ENCODE measurements at places on chromosomes 12 and 14. TPM values are rescaled to one million over a fixed set of nuclear protein-coding genes. Genes with fewer than 3 reads are reported as not detected.

DNA sequence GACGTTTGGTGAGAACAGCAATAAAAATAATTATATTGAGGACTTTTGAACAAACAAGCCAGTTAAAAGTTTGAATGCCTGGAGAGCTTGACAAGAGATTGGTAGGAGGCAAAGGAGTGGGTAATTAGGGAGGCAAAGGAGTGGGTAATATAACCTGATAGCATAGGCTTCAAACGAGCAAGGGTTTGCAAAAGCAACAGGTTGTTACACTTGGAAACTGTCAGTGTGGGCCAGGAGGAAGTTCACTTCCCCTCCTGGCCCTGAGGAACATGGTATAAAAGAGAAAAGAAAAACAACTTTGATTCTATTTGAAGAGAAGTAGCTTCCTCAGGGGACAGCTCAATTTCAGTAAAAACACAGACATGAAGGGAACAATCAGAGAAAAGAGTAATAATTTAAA, 121.7 kb downstream of the CCER1 start:
- DNase-seq, result no peak

GRCh38 chr14:96895658-96896271, 98.6 kb downstream of the VRK1 start:
- no peak for DNase-seq

- DNase-seq, result no peak
These were observed 5.0 kb downstream of the LPAR5 start for GRCh38 chr12:6630736-6631135.

GRCh38 chr12:51932218-51933076, 19.1 kb upstream of the ACVR1B start:
- DNase-seq, result no peak

DNA sequence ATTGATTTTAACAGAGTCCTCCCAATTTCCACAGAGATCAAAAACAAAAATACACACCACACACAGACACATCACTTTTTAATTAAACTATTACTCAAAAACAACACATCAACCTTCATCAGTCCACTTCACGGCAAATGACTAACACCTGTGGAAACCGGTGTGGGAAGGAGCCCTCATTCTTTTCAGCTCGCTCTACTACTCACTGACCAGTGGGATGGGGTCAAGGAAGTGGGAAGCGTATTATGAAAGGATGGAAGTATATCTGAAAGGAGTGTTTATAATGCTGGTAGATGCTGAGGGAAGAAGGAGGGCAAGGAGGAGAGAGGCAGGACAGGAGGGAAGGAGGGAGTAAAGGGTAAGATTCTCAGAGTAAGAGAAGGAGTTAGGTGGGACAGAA, 156.5 kb downstream of the EPS8 start:
- DNase-seq, result no peak

DNA sequence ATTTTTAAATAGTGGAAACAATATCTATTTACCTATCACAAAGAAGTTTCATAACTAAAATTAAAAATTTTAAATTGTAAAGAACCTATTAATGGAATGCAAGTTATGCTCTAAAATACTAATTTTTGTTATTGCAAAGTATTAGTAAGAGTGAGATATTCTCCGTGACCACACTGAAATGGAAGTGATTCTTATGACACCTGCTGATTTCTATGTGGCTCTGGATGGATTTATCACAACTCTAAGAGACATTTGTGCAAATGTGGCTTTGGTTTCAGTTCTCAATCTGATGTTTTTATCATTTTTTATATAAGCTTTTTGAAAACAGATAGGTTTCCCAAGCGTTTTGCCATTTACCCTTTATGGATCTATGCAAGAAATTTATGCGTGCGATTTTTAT, 497.8 kb downstream of the NAV3 start:
- no peak for DNase-seq

- DNase-seq, result no peak
These were observed 212.3 kb upstream of the FOXN3 start for GRCh38 chr14:89629383-89629782.

DNA sequence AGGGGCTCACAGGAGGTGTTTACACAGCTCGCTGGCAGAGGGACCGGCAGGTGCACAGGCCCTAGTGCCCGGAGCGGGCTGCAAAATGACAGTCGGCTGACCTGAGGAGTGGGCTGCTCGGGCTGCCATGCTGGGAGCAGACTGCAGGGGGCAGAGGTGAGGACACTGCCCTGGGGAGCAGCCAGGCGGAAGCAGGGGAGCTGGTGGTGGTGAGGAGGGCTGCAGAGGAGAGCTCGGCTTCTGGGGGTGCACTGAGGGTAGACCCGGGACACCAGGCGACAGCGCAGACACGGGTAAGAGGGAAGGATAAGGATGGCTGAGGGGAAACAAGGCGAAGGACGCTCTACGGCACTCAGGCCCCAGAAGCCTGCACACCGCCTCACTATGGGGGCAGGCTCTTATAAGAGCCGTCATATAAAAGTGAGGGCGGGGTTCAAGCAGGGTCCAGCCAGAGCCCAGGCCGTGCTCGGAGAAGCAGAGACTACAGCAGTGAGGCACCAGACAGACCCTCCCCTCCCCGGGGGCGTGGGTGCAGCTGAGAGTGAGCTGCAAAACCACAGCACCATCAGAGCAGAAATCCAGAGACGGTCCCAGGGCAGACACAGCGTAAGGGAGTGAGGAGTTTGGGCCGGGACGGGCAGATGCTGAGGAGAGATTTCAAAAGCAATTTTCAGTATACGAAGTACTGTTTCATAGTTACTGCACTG, 62.5 kb downstream of the CCDC88C start:
- DNase-seq, result no peak

DNA sequence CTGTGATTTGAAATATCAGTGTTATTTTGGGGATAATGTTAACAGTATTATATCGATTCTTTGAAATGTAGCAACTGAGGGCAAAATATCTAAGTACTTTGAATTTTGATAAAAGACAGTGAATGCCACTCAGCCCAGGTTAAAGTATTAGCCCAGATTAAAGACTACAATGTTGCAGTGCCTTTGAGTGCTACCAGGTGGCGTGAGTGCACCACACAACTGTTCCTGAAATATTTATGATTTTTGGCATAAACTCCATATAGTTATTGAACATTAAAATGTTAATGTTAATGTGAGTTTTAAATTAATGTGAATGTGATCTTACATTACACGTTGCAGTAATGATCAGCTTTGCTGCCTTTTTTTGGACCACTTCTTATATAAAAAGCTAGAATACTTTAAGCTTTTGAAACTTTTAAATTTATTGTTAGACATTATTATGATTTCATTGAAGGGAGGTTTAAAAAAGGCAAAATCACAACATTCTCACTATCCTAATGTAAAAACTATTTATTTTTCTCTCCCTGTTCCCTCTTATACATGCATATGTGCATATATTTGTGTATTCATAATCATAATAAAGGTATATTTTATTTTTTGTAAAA, 22.5 kb downstream of the MRPS35 start:
- DNase-seq, result peak; percentile 23

DNA sequence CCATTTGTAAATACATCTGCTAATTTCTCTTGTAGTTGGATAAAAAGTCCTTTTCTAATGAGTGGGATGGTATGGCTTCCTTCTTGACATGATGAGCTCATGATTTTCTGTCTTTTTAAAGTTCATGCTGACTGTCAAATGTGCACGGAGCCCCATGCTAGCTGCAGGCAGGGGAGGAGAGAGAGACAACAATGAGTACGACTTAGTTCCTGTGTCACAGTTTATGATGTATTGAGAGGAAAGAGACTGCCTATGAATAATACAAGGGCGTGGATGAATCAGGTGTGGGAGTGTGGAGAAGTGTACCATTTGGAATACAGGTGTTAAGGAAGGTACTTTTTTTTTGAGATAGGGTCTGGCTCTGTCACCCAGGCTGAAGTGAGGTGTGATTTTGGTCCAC, 10.7 kb upstream of the TBC1D30 start:
- no peak for DNase-seq

GRCh38 chr12:3035171-3035570, 42.0 kb upstream of the TSPAN9 start:
- DNase-seq, result no peak

- no peak for DNase-seq
These were observed 127.2 kb upstream of the GSC start for GRCh38 chr14:94897082-94897481.

GRCh38 chr12:114735680-114736374, 51.9 kb upstream of the TBX3 start:
- no peak for DNase-seq

- no peak for DNase-seq
These were observed 485.4 kb upstream of the CCDC196 start for GRCh38 chr14:66000766-66001165.

DNA sequence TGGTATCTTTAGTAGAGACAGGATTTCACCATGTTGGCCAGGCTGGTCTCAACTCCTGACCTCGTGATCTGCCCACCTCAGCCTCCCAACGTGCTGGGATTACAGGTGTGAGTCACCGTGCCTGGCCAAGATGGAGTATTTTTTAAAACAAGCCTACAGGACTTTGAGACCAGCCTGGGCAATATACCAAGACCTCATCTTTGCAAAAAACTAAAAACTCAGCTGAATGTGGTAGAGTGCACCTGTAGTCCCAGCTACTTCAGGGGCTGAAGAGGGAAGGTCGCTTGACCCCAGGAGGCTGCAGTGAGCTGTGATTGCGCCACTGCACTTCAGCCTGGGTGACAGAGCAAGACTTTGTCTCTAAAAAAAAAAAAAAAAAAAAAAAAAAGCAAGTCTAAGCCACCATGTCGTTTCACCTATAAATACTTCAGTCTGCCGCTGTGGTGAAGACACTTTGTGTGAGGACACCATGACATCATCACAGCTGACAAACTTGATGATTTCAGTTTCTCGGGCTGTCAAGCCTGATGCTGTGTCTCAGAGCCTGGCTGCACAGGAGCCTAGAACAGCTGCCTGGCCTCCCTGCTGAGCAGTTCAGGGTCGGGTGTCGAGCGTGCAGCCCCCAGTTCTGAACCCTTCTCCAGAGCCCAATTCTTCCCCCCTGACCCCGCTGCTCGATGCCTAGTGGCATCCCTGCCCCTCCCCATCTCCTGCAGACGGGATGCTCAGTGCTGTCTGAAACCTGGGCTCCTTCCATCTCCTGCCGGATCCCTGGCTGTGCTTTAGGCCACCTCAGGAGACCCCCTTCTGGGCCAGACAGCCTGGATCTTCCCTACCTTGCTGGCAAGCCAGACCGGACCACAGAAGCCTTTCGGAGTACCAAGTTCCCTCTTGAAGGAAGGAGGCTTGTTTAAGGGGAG, 119.2 kb upstream of the EVL start:
- no peak for DNase-seq

Gene FGF6
- not detected for polyA plus RNA-seq

Gene MBIP
- polyA plus RNA-seq, result 185 TPM

Gene VWF
- polyA plus RNA-seq, result 117 TPM

Gene DNAH10
- 8.5 TPM for polyA plus RNA-seq

Gene INSM2
- not detected for polyA plus RNA-seq

Gene B4GALNT1
- polyA plus RNA-seq, result 1.6 TPM

Gene CLEC4C
- polyA plus RNA-seq, result 0.18 TPM

Data from right lung (tissue), 10 donors.